ENCODE measurements at places on chromosomes 3 and 15. TPM values are rescaled to one million over a fixed set of nuclear protein-coding genes. Genes with fewer than 3 reads are reported as not detected.

The CHRNA5 gene
- total RNA-seq: 2.0 TPM

DNA sequence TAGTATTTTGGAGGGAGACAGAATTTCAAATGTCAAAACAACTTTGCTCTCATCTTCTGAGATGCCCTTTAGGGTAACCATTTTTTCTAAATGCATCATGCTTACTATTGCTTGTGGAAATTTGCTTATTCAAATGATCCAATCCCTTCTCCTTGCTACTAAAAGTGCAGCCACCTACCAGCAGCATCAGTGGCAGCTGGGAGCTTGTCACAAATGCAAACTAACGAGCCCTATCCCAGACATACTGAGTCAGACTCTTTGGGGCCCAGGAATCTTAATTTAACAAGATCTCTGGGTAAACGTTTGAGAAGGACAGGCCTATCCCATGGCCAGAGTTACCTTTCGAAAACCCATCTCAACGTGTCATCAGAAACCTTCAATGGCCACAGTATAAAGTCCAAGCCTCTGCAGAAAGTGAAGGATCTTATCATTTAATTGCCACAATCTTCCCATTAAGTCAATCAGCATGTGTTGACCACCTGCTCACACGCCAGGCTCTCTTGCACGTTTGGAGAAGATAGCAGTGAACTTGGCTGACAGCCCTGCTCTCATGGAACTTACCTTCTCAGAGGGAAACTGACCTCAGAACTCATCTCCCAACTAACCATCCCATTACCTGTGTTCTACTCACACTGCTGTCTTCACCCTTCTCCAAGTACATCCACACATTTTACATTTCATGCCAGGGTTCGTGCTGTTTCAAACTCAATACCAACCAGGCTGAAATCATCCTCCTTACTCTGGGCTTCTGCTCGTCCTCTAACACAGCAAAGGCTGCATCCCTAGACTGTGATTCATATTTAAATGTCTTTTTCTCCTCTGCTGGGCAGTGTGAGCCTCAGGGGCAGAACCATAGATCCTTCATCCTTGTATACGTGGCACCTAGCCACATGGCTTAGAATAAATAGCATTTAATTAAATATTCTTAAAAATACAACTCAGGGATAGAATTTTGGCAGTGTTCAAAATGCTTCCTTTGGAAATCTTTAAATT, 24.8 kb upstream of the VGLL4 start:
- H3K36me3 ChIP-seq: no peaks in the 10 kb centered on the region
- H3K4me3 ChIP-seq: no peak overlapping the region
- peaks cover 34% of the 10 kb centered on the region for H3K4me1 ChIP-seq
- DNase-seq: no peak
- no peaks in the 10 kb centered on the region for H3K27me3 ChIP-seq
- H3K27ac ChIP-seq: no peak overlapping the region

- no peaks in the 10 kb centered on the region for H3K36me3 ChIP-seq
- no peaks in the 10 kb centered on the region for H3K27me3 ChIP-seq
- no peak overlapping the region for H3K27ac ChIP-seq
- no peak for DNase-seq
- H3K4me3 ChIP-seq: no peak overlapping the region
Measured at GRCh38 chr3:29590012-29590411, 309.1 kb downstream of the RBMS3 start.

- no peaks in the 10 kb centered on the region for H3K36me3 ChIP-seq
- no peak overlapping the region for H3K27ac ChIP-seq
- no peak for DNase-seq
- no peaks in the 10 kb centered on the region for H3K4me1 ChIP-seq
Measured at GRCh38 chr3:169467751-169468150, 195.8 kb downstream of the MECOM start.

- H3K27me3 ChIP-seq: no peaks in the 10 kb centered on the region
- no peak overlapping the region for H3K4me3 ChIP-seq
- H3K27ac ChIP-seq: no peak overlapping the region
- DNase-seq: no peak
Measured at GRCh38 chr15:61951949-61952348, 108.3 kb downstream of the VPS13C start.

DNA sequence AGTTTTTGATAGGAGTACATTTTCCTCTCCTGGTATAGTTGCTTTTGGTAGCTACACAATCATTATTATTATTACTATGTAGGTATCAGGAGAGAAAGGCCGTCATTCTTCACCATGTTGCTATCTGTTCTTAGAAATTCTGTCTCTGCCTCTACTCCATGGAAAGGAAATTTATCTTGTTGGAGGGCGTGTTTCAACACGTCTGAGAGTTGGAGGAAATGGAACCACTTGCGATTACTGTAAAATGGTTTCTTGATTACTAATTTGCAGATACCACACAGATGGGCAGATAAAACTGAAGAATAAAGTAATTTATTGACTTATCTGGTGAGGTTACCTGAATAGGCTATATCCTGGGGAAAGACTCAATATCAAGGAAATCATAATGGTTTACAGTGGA, 488.4 kb downstream of the NR2F2 start:
- no peaks in the 10 kb centered on the region for H3K4me1 ChIP-seq
- no peaks in the 10 kb centered on the region for H3K36me3 ChIP-seq
- H3K27me3 ChIP-seq: no peaks in the 10 kb centered on the region
- DNase-seq: no peak

GRCh38 chr3:60094392-60094947, 1044.6 kb upstream of the CFAP20DC start:
- H3K27ac ChIP-seq: no peak overlapping the region
- H3K27me3 ChIP-seq: no peaks in the 10 kb centered on the region
- DNase-seq: no peak
- no peaks in the 10 kb centered on the region for H3K4me1 ChIP-seq

The GPR160 gene
- 1.1 TPM for total RNA-seq

The GRAMD2A gene
- total RNA-seq: 0.16 TPM

- peaks cover 61% of the 10 kb centered on the region for H3K36me3 ChIP-seq
- peaks cover 53% of the 10 kb centered on the region for H3K4me1 ChIP-seq
- H3K27me3 ChIP-seq: no peaks in the 10 kb centered on the region
- DNase-seq: no peak
Measured at GRCh38 chr15:29731865-29732264, 90.4 kb downstream of the TJP1 start.

The XCR1 gene
- not detected for total RNA-seq

- no peak overlapping the region for H3K27ac ChIP-seq
- DNase-seq: peak; percentile 50
- no peaks in the 10 kb centered on the region for H3K36me3 ChIP-seq
- no peak overlapping the region for H3K4me3 ChIP-seq
Measured at GRCh38 chr3:15276028-15276724, 56.2 kb downstream of the SH3BP5 start.

DNA sequence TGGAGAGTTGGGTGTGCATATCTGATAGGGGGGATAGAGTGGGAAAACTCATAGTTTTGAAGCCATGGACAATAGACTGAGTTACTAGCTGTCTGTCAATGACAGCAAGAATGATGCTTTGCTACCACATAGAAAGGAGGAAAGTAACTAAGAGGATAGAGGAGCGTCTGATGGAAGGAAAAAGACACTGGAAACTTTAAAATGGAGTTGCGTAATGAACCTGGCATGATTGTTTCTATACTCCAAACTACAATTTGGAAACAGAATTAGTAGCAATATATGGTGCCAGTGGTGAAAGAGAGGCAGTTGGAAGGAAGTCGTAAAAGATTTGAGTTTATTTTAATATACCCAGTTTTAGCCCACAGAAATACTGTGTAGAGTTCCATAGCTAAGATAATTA, 163.6 kb downstream of the TUSC7 start:
- no peak overlapping the region for H3K27ac ChIP-seq
- peaks cover 7% of the 10 kb centered on the region for H3K4me1 ChIP-seq
- no peak for DNase-seq
- no peaks in the 10 kb centered on the region for H3K27me3 ChIP-seq
- H3K4me3 ChIP-seq: no peak overlapping the region

Measured in sigmoid colon (tissue), 7 donors.